ENCODE measurements at places on chromosomes 7 and 10.

- no peak for DNase-seq
These were observed 144.6 kb downstream of the TPK1 start for GRCh38 chr7:144691240-144691639.

DNA sequence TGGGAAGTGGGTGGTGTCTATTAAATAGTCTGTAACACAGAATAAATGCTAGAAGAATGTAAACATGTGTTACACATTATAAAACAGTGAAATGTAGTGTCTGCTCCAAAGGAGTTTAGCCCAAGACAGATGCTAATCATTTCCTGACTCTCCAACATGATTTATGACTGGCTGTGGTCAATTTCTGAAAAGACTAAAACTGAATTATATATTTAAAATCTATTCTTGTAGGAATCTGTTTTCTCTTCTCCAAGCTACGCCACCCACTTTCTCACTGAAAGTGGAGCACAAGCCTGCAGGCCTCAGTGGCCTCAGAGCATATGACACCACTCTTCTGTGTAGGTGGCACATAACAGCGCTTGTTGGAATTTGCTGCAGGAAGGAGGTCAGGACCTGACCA lies 44.4 kb downstream of the CTTNBP2 start:
- DNase-seq = no peak

DNA sequence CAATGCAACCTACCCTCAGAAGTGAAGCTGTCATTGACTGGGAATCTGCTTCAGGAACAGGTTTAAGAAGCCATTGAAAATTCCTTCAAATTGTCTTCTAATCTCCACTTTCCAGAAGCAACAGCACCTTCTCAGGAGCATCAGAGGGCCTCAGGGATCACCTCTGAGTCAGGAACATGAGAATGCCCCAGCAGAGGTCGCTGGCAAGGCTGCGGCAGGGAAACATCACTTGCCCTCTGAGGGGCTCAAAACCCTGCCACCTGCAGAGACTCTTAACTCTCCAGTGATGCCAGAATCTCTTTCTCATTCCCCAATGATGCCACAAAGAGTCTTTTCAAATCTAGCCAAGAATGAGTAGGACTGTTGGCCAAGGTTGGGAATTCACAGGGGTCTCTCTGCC lies 5.9 kb upstream of the MAPK8 start:
- DNase-seq = no peak

DNA sequence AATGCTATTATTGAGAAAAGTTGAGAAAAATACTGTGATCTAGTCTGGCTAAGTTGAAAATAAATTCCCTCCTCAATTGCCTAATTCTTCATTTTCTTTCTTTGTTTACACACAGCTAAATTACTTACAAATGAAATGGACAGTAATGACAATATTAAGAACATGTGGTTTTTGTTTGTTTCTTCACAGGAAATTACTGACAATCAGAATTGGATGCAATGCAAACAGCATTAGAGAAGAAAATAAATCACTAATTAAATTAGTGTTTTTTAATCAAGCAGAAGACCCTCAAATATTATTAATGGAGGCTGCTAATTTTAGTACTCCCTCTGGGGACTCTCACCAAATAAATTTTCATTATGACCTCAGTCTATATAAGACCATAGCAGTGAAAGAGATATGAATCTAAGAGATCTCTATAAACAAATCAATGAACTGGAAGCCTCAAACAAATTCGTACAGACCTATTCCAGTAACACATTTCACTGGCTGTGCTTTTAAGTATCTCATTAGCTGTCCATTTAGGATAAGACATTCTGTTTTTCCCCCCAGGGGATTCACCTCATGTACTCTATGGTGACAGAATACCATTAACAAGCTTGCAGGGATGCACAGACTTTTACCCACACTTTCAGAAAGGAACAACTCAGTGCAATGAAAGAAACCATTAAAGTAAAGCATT lies 202.0 kb upstream of the DGKB start:
- DNase-seq = no peak

DNA sequence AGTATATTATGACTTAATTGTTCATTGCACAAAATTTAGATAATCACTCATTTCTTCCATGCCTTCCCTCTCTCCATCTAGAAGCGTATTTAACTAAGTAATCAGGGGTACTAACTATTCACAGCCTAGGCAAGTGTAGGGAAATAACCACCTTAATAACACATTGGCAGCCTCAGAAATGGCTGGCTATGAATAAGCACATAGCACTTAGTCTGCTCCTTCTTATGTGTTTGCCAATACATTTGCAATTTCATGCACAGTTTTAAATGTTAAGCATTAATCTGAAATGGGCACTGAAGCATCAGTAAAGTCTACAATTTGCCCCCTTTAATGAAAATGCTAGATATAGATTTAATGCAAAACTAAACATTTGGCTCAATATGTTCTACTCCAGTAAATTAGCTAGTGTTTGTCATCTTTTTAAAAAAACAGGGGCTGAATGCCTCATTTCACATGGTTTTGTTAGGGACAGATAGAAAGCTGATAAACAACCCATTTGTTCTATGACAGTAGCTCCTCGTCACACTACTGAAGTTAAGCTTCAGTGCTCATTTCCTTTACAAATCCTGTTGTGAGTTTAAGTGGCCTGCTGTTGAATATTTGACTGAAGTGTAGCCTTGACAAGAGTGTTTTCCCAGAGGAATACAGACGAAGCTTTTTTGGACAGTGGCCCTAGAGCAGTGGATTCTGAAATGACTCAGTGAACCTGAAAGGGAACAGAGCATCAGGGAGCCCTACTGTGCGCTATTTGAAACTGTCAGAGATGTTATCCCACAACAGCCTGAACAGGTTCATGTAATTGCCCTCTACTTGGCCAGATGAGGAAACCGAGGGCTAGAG lies 30.5 kb downstream of the HHEX start:
- no peak for DNase-seq

DNA sequence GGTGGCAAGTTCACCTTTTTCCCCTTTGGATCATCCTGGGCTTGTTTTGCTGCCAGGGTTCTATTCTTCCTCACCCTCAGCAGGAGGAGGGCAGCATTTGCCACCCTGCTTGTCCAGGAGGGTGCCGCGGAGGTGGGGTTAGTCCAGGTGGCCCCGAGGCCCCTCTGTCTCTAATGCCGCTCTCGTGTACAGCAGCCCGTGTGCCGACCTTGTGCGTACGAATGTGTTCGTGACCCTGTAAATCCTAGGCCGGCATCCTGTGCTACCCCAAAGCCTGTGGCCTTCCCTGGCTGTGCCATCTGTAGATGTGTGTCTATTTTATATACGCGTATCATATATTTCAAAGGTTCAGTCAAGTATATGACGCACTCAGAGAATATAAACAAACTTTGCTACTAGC lies 10.6 kb downstream of the IQCE start:
- no peak for DNase-seq

DNA sequence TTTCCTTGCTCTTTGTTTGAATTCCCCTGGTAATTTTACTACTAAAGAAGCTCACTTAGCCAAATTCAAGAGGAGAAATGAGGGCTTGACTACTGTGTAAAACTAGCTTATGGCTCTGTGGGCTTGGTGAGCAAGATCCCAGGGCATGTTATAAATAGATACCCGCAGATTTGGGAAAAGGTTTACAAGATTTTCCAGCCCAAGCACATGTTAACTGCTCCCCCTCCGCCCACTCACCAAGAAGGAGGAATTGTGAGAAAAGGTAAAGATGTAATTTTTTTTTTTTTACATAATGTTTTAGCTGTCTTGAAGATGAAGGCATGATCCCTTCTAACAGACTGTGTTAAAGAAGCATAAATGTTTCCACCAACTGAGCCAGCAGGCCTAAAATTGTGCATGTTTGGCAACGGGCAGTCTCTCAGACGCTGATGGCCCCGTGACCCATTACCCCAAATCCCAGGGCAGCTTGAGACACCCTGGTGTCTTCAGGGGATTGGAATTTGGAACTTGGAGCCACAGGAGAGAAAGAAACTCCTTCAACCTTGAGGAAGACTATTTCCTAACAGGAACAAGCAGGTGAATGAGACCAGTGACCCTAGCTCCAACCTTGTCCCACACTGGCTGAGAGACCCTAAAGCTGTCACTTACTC lies 429.8 kb upstream of the CELF2 start:
- no peak for DNase-seq

GRCh38 chr10:74922921-74923320 lies 96.5 kb downstream of the KAT6B start:
- no peak for DNase-seq

GRCh38 chr7:28036696-28037095 lies 143.9 kb downstream of the JAZF1 start:
- no peak for DNase-seq

- DNase-seq = no peak
These were observed 52.7 kb upstream of the VIPR2 start for GRCh38 chr7:159197066-159197975.

- no peak for DNase-seq
These were observed 177.0 kb upstream of the GLI3 start for GRCh38 chr7:42414028-42414427.

GRCh38 chr7:66549466-66549865 lies 79.2 kb upstream of the KCTD7 start:
- DNase-seq = no peak

- no peak for DNase-seq
These were observed 825 bp downstream of the FEZF1 start for GRCh38 chr7:122303531-122304318.

DNA sequence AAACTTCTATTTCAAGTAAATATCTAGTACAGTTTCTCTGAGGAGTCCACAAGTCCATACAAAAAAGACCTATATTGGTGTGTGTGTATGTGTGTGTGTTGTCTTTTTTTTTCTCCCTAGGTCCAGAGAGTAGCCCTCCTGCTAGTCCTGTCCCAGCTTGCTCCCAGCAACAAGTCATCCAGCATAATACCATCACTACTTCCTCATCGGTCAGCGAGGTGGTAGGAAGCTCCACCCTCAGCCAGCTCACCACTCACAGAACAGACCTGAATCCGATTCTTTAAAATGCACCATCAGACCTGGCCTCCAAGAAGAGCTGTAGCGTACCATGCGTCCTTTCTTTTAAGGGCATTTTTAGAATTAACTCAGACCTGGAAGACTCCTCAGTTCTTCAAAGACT lies 139.1 kb downstream of the TRIL start:
- DNase-seq = no peak

- no peak for DNase-seq
These were observed 218.3 kb downstream of the JAZF1 start for GRCh38 chr7:27962273-27962672.

- DNase-seq = no peak
These were observed 50.3 kb downstream of the HIP1 start for GRCh38 chr7:75688200-75689136.

- no peak for DNase-seq
These were observed at the start of gene PRSS2 for GRCh38 chr7:142770661-142771352. Gene PRSS2, plus strand, starts transcription at chr7:142770970. Its CDS starts 13 bp downstream, at chr7:142770983.

All from stimulated activated CD8-positive, alpha-beta memory T cell treated with anti-CD3 and anti-CD28 coated beads, Interleukin-4, amount 100 ng/mL, for 1 hour (primary cell).